Mesendoderm (in vitro differentiated cells): ENCODE measurements at places on chromosomes 13 and 19.

DNA sequence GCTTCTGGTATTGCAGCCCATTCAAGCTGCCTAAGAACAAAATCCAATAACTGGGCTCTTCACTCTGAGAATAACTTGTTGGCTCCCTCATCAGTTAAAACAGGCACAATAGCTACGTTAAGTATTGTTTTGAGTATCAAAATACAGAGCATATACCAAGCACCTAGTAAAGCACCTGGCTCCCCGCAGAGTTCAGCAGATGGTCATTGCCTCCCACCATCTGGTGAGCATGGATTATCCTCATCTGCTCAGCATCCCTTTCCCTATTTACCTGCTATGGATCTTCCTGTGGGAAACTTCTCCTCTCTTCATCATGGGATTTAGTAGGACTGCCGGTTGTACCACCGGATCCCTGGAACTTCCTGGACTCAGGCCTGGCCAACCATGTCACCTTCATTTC, 199.2 kb upstream of the MAB21L1 start:
- DNase-seq, result no peak

- DNase-seq, result no peak
These were observed 44.8 kb upstream of the LDLR start for GRCh38 chr19:11044431-11044830.

DNA sequence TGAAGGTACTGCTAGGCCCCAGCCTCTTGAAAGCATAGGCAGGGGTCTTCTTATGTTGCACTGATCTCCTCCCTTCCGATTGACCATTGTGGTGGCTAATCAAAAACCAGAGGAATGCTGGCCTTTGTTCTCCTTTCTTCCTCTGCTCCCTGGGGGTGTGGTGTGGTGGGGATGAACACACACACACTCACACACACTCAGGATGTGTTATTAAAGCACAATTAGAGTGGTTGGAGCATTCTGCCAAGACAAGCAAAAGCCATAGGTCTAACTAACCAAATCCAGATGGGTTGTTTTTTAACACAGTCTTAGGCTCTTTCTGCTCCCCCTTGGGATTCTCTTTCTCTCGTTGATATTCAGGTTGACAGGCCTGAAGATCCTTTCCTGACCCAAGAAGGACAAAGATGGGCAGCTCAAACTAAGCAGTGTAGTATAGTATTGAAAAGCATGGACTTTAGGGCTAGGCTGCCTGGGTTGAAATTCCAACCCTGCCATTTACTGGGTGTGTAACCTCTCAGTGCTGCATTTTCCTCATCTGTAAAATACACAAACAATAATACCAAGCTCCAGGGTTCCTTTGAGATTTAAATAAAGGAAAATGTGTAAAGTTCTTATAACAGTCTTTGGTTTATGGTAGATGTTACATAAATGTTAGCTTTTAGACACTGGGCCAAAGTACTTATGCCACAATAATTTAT, 25.5 kb upstream of the DGKH start:
- DNase-seq, result no peak

DNA sequence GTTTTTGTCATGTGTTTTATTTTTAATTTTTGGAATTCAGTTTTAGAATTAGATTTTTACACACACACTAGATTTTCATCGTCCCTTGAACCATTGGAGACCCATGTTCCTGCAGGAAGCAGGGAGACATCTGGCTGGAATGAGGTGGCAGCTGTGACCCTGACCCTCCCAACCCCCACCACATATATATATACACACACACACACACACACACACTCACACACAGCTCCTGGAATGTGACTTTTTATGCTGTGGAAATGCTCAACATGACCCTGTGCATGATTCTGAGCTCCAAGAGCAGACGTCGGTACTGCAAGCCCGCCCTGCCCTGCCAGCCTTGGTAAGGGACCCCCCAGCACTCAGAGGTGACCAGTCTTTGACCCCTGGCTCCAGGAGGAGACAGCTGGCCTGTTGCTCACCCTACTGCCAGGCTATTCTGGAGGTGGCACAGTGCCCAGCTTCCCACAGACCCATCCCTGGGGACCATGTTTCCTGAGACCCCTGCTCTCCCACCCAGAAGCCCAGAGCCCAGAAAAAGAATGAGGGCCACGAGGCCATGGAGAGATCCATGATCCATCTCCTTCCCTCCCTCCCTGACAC, 103.2 kb upstream of the VSTM2B start:
- DNase-seq, result no peak
